HCT116 (cell line): ENCODE measurements at places on chromosomes 6 and 20. TPM values are rescaled to one million over a fixed set of nuclear protein-coding genes. Genes with fewer than 3 reads are reported as not detected.

OR2B2 gene
- not detected for total RNA-seq

GRCh38 chr6:11221623-11222384, 10.7 kb downstream of the NEDD9 start:
- H3K4me1 ChIP-seq = no peaks in the 10 kb centered on the region
- H3K27ac ChIP-seq = no peak overlapping the region

GRCh38 chr6:134830194-134830593, 119.7 kb downstream of the ALDH8A1 start:
- H3K36me3 ChIP-seq = no peaks in the 10 kb centered on the region
- H3K4me1 ChIP-seq = no peaks in the 10 kb centered on the region; the same call in 1 of the 2 replicates
- DNase-seq = no peak
- H3K27me3 ChIP-seq = no peaks in the 10 kb centered on the region

DNA sequence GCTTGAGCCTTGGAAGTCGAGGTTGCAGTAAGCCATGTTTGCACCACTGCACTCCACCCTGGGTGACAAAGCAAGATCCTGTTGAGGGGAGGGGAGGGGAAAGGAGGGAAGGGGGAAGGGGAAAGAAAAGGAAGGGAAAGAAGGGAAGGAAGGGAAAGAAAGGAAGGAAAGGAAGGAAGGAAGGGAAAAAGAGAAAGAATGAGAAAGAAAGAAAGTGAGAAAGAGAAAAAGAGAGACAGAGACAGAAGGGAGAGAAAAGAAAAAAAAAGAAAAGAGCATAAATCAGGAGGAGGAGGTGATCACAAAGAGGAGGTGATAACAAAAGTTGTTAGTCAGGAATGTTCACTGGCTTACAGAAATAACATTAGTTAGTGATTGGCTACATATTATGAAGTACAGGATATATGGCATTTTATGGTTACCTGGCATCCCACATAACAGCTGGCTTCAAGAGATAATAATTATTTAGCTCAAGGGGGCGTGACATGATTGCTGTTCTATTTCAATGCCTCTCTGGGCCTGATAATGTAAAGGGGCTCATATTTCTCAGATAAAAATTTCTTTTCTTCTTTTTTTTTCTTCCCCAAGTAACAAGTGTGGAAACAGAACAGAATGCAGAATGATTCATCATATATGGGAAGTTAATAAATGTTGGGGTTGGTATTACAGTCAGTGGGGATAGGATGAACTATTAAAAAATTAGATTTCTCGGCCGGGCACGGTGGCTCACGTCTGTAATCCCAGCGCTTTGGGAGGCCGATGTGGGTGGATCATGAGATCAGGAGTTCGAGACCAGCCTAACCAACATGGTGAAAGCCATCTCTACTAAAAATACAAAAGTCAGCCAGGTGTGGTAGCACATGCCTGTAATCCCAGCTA, 27.1 kb downstream of the SAMHD1 start:
- no peaks in the 10 kb centered on the region for H3K27me3 ChIP-seq
- no peak for DNase-seq
- no peaks in the 10 kb centered on the region for H3K4me1 ChIP-seq
- H3K36me3 ChIP-seq = no peaks in the 10 kb centered on the region
- H3K4me3 ChIP-seq = no peak overlapping the region
- no peak overlapping the region for H3K27ac ChIP-seq

DNA sequence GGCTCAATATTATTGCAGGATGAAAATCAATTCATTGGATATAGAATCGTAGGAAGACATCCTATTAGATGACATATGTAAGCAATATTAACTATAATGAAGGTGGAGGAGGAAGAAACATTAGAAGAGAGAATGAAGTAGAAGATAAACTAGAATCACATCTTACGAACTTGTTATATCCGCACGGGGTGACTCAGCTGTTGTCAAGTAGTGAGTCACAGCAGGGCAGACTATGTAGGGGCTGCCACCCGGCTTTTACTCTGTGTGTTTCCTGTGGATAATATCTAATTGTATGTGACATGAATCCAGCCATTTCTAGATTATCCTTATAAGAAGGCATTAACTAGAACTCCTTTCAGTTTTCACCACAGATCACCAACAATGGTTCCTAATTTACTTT, 520.2 kb downstream of the DOK5 start:
- H3K27ac ChIP-seq = no peak overlapping the region
- no peaks in the 10 kb centered on the region for H3K4me1 ChIP-seq
- no peak for DNase-seq
- H3K27me3 ChIP-seq = no peaks in the 10 kb centered on the region
- H3K4me3 ChIP-seq = no peak overlapping the region

DNA sequence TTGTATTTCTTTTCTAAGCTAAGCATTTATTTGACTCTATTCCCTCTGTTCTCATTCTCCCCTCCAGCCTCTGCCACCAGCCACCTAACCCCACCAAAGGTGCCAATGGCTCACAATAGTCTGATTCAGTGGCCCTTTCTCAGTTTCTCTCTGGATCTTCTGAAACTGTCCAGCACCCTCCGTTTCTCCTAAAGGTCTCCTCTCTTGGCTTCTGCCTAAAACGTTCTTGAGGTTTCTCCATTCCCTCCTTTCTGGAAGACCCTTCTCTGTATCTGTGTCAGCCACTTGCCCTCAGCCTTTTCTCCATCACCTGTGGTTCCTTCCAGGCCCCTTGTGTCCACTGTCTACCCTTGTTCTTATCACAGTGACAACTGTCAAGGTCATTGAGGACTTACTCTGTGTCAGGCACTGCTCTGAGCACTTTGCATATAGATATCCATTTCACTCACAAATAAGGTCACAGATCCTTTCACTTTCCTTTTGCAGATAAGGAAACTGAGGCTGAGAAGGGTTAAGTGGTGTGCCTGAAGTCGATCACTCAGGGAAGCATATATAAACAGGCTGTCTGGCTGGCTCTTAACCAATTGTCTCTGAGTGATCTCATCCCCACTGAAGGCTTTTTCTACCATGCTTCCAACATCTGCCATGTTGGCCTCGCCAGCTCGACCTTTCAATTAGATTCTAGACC, 48.1 kb downstream of the FOXA2 start:
- no peaks in the 10 kb centered on the region for H3K4me1 ChIP-seq
- H3K36me3 ChIP-seq = no peaks in the 10 kb centered on the region
- H3K4me3 ChIP-seq = no peak overlapping the region
- no peak overlapping the region for H3K27ac ChIP-seq
- no peak for DNase-seq

BTBD3 gene
- total RNA-seq = 20.2 TPM

DNA sequence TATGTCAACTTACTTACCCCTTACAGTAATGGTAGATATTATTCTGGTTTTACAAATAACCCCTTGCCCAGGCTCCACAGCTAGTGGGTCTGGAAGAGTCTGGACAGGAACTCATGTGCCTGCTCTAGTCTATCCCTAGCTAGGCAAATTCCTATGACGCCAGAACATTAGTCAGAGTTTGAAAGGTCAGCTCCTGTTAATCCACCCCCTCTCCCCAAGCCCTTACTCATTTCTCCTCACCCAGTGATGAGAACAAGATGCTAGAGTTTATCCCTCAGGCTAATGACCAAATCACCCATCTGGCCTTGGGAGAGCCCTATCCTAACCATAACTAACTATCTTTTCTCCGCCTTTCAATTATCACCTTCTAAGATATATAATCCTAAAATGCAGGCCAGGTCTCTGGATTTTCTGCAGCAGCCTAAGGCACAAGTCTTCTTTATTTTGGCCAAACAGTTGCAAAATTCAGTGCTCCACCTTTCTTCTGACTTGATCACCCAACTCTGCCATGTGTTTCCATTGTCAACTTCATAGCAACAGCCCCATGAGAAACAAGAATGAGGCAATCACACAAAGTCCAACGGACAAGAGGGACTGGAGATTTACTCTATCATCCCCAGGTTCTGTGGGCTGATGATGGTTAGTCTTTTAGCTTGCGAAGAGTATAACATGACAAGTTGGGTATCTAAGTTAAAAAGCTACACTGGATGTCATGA, 113.3 kb downstream of the TASP1 start:
- H3K4me3 ChIP-seq = no peak overlapping the region
- H3K27ac ChIP-seq = no peak overlapping the region
- DNase-seq = no peak
- no peaks in the 10 kb centered on the region for H3K36me3 ChIP-seq

DNA sequence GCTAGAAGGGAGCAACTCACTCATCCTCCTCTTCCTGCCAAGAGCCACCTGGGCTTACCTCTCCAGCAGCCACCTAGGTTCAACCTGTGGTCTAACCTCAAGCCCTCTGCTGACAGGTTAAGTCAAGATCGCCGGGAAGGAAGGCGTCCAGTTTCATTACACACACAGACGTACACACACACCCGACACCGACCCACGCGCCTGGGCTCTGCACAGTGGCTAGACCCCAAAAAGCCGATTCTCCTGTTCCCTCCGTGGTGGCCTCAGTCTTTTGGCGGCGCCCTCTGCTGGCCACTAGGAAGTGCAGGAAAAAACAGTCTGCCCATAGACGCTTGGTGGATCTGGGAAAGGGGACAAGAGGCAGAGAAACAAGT, 52.8 kb downstream of the MRPL14 start:
- H3K4me1 ChIP-seq = peaks cover 35% of the 10 kb centered on the region
- no peak for DNase-seq
- no peaks in the 10 kb centered on the region for H3K27me3 ChIP-seq
- H3K4me3 ChIP-seq = peak overlapping the region; percentile 59

GRCh38 chr6:82569022-82569421, 205.4 kb downstream of the TPBG start:
- no peaks in the 10 kb centered on the region for H3K36me3 ChIP-seq
- H3K4me3 ChIP-seq = no peak overlapping the region
- no peaks in the 10 kb centered on the region for H3K4me1 ChIP-seq
- DNase-seq = no peak

DNA sequence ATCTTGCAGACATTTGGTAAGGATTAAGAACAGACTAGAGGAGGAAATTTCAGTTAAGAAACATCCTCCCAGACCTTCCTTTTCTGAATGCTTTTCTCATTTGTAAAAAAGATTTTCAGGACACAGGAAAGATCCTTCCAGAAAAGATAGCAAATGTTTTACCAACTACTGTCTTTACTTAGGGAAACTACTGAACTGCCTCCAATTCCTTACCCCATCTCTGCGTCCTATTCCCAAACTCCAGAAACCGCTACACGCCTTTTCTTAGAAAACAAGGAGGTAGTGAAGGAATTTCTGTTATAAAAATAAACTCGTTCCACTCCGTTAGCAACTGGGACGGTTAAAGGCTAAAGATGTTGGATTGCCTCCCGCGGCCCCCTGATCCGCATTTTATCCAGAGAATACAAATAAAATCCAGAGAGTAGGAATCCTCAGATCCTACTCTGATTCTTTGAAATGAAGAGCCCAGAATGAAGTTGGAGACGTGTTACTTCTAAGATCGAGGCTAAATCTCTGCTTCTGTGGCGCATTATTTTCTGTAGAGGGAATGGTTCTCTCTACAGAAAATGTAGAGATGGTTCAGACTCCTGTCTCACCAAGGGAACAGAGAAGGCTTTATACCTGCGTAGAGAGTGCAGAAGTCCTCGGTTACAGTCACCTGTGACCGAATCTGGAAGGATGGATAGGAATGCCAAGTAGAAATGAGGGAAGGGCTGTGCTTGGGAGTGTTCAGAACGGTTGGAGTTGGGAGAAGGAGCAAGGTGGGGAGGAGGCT, 133.0 kb downstream of the GPX5 start:
- H3K4me3 ChIP-seq = no peak overlapping the region
- H3K27ac ChIP-seq = no peak overlapping the region
- peaks cover 10% of the 10 kb centered on the region; the same call in 1 of the 2 replicates for H3K4me1 ChIP-seq
- H3K27me3 ChIP-seq = no peaks in the 10 kb centered on the region
- H3K36me3 ChIP-seq = no peaks in the 10 kb centered on the region

DNA sequence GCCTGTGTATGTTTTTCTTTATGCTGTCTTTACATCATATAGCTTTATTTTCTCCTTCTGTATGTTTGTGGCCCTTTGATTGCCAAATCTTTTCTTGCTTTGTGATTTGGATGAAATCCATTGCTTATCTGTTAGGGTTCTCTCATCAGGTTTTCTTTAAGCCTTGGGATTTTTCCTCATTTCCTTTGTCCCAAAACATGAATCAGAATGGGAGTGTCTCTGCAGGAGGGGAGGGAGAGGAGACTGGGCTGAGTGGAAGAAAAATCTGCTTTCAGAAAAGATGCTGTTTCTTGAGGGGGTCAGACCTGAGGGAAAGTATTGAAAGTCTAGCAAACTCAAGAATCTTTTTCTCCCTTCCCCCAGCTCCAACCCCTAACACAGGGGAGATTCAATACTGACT, 758.0 kb upstream of the MMS22L start:
- H3K27me3 ChIP-seq = peaks cover 51% of the 10 kb centered on the region
- H3K4me3 ChIP-seq = no peak overlapping the region
- no peaks in the 10 kb centered on the region for H3K36me3 ChIP-seq
- no peaks in the 10 kb centered on the region for H3K4me1 ChIP-seq

CENPW gene
- 46.9 TPM for total RNA-seq

MEP1A gene
- total RNA-seq = not detected

- no peak overlapping the region for H3K4me3 ChIP-seq
- no peak for DNase-seq
- no peaks in the 10 kb centered on the region for H3K27me3 ChIP-seq
- H3K36me3 ChIP-seq = no peaks in the 10 kb centered on the region
- H3K4me1 ChIP-seq = no peaks in the 10 kb centered on the region
- no peak overlapping the region for H3K27ac ChIP-seq
These were observed 359.1 kb downstream of the SAMD5 start for GRCh38 chr6:147867433-147868226.

GRCh38 chr6:56955171-56956155, 556 bp downstream of the BEND6 start:
- peak; percentile 87 for DNase-seq
- peak overlapping the region; percentile 99 for H3K27ac ChIP-seq
- H3K4me3 ChIP-seq = peak overlapping the region; percentile 88
- H3K4me1 ChIP-seq = peaks cover 58% of the 10 kb centered on the region
- H3K36me3 ChIP-seq = peaks cover 23% of the 10 kb centered on the region
- no peaks in the 10 kb centered on the region for H3K27me3 ChIP-seq

SYNDIG1 gene
- total RNA-seq = not detected

IL17A gene
- not detected for total RNA-seq

- no peak overlapping the region for H3K27ac ChIP-seq
- H3K27me3 ChIP-seq = no peaks in the 10 kb centered on the region
- DNase-seq = no peak
These were observed 55.2 kb upstream of the BEND6 start for GRCh38 chr6:56899753-56900152.

- no peaks in the 10 kb centered on the region for H3K4me1 ChIP-seq
- no peaks in the 10 kb centered on the region for H3K27me3 ChIP-seq
- no peaks in the 10 kb centered on the region for H3K36me3 ChIP-seq
- no peak overlapping the region for H3K4me3 ChIP-seq
These were observed 163.1 kb downstream of the IBTK start for GRCh38 chr6:82084324-82084920.

EGFL8 gene
- 29.0 TPM for total RNA-seq

DNA sequence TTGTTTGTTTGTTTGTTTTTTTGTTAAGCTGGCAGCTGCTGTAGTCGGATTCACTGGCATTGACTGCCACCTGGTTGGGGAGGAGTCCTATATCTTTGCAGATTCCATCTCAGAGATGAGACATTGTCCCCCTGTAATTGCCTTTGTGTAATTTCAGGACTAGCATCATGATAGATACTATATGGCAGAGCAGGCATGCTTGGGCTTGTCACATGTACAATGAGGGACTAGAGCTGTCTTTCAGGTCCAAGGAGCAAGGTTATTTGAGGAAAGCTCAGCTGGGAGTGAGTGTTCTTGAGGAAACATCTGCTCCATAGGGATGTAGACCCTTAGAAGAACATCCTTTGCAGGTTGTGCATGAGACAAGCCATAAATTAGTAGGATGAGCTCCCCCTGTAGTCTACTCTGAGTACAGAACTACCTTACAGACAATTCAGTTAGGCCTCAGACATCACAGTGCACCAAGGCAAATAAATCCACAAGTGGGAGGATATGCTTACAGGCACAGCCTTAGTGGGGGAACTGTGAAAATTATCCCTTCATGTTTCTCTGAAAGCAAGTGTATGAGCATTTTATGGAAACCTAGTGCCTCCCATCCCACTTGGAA, 62.1 kb downstream of the BMP2 start:
- no peaks in the 10 kb centered on the region for H3K36me3 ChIP-seq
- no peaks in the 10 kb centered on the region for H3K27me3 ChIP-seq
- no peak for DNase-seq
- H3K4me3 ChIP-seq = no peak overlapping the region
- H3K27ac ChIP-seq = no peak overlapping the region
